ENCODE measurements at places on chromosomes 4 and X. TPM values are rescaled to one million over a fixed set of nuclear protein-coding genes. Genes with fewer than 3 reads are reported as not detected.

DNA sequence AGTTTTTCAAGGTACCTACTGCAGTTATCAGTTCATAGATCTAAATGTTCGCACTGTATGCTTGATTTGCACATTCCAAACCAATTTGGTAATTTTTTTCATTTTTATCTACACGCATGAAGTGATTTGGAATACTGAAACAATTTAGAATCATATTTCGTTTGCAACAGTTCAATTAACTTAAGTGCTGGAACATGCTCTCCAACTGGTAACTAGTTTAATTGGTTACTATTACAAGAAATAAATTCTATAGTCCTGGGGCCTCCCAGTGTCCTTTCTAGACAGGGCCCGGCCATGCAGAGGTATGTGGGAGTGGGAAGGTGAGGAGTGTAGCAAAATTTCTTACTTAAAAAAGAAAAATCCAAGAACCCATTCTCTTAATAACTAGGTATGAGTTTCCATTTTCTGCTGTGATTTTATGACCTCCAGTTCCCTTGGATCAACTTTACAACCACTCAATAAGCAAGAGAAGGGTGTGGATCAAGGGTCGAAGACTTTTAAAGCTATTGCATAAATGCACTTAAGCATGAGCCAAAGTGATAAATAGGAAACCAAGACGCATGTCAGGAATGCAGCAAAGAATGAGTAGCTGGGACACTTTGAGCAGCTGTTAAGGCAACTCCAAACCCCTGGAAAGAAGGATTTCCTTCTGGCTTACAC, 106.9 kb downstream of the PPARGC1A start:
- DNase-seq = no peak

Gene CXCL3
- 0.69 TPM for polyA plus RNA-seq

- no peak for DNase-seq
Measured at GRCh38 chrX:136827026-136827425, 46.3 kb upstream of the ARHGEF6 start.

Gene C4orf36
- polyA plus RNA-seq = 0.36 TPM

- no peak for DNase-seq
Measured at GRCh38 chrX:15497865-15498264, 2.7 kb upstream of the BMX start.

Gene SLAIN2
- 107 TPM for polyA plus RNA-seq

- DNase-seq = no peak
Measured at GRCh38 chr4:109589119-109589518, 29.1 kb downstream of the MCUB start.

Gene SORCS2
- polyA plus RNA-seq = 0.28 TPM

DNA sequence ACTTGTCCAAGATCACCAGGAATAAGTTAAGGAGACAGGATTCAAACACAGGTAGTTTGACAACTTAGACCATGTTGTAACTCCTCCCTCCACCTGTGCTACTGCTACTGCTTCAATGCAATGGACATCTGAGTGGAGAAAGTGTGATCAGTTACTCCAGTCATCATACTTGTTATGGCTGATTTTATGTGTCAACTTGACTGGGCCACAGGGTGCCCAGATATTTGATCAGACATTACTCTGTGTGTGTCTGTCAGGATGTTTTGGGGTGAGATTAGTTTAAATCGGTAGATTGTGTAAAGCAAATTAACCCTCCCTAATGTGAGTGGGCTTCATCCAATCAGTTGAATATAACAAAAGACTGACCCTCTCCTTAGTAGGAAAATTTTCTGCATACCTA, 34.8 kb upstream of the PDLIM5 start:
- DNase-seq = no peak

Gene OPN1MW2
- not detected for polyA plus RNA-seq

- DNase-seq = no peak
Measured at GRCh38 chrX:48864210-48864609, 28.8 kb upstream of the PCSK1N start.

- DNase-seq = no peak
Measured at GRCh38 chr4:124097447-124097846, 615.1 kb downstream of the ANKRD50 start.

DNA sequence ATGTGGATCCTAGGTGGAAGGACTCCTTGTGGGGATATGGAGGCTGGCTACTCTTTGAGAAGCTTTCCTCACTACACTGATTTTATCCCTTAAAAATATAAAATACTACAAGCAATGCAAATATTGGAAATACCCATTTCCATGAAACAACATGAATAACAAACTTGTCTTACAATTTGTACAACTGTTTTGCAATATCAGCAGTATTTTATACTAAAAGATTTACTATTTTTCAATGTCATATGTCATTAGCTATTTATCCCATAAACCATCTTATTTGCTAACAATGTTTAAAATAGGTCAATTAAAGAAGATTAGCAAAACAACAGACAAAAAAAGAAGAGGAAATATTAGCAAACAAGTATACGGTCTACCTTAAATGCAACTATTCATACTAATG, 1674.1 kb downstream of the PCDH7 start:
- no peak for DNase-seq

GRCh38 chr4:185589067-185589836, 53.9 kb upstream of the PDLIM3 start:
- no peak for DNase-seq

- DNase-seq = no peak
Measured at GRCh38 chr4:32106767-32107166, 1386.6 kb downstream of the PCDH7 start.

- DNase-seq = no peak
Measured at GRCh38 chr4:101711590-101712260, 78.8 kb upstream of the BANK1 start.

DNA sequence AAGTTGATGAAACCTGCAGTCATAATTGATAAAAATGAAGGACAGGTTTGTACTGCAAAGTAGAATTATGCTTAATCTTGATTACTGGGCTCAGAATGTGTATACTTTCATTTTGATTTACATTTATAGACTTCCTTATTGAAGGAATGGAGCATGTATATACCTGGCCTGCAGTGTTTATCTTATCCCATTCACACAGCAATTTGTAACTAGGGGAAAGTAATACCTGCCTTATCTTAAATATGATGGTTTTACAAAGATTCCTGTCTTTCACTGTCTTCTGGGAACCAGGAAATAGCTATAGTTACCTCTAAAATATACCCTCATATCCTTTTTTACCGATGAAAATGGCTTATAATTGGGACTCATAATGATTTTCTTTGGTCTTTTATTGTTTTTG, 29.7 kb downstream of the ADD1 start:
- no peak for DNase-seq

DNA sequence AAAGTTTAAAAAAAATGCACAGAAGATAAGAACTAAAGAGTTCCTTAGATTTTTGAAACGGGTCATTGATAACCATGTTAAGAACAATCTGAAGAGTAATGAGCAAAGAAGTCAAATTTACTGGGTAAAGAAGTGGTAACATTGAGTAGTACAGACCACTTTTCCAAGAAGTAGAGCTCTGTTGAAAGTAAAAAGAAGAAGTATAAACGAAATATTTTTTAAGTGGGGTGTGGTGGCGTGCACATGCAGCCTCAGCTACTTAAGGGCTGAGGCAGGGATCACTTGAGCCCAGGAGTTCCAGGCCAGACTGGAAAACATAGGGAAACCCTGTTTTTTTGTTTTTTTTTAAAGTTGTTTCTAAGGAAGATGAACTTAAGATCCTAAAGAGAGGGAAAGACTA, 68.5 kb downstream of the UBA6 start:
- DNase-seq = no peak

Gene PDLIM3
- 367 TPM for polyA plus RNA-seq

Gene HTR2C
- not detected for polyA plus RNA-seq

DNA sequence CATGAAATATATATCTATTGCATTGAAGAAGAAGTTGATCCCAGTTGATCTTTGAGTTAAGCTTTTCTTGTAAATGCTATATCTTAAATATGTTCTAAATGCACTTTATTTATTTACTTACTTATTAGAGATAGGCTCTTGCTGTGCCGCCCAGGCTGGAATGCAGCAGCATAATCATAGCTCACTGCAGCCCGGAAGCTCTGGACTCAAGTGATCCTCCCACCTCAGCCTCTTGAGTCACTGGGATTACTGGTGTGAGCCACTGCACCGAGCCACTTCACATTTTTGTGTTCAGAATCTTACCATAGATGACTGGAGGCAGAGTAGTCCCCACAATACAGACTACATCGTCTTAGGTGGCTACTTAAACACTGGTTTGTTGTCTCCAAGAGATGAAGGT, 324.3 kb upstream of the SLIT2 start:
- no peak for DNase-seq

DNA sequence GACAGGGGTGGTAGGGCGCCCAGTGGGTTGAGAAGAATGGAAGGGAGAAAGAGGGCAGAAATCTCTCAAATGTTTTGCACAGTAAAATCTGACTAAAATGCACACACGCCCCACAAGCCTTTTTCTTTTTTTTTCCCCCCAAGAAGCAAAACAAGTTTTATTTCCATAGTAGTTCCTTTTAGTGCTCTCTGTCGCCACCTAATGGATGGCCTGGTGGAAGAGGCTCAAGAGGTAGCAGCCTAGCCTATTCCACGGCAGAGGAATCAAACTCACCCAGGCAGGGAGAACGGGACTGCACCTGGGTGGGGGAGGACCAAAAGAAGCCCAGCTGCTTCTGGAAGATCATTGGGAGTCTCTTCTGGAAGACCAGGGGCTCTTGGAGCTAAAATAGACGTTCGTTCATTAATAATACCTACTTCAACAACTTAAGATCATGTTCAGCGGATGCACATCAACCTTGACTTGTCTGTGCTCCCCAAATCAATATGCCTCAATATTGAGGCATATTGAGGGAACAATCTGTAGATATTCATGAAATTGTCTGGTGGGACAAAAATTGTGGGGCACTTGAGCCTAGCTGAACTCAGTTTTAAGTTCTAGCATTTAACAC, 31.6 kb upstream of the IRAK1 start:
- DNase-seq = no peak

- DNase-seq = no peak
Measured at GRCh38 chr4:27836523-27836922, 975.9 kb downstream of the STIM2 start.

DNA sequence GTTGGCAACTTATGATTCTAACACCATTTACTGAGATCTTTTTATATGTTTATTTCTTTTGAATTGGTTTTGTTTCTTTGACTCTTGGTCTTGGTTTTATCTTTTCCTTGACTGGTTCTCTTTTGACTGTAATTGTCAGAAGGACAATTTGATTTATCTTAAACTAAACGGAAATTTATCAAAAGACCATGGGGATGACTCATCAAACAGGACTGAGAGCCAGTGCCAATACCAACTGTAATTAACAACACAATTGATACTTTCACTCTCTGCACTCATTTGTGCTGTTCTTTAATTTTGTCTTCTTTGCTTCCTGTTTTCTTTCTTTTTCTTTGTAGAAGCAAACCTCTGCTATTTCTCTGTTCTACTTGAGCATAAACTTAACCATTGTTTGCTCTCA, 776.8 kb downstream of the CCSER1 start:
- no peak for DNase-seq

GRCh38 chrX:119735467-119735866, 22.9 kb upstream of the SOWAHD start:
- no peak for DNase-seq

DNA sequence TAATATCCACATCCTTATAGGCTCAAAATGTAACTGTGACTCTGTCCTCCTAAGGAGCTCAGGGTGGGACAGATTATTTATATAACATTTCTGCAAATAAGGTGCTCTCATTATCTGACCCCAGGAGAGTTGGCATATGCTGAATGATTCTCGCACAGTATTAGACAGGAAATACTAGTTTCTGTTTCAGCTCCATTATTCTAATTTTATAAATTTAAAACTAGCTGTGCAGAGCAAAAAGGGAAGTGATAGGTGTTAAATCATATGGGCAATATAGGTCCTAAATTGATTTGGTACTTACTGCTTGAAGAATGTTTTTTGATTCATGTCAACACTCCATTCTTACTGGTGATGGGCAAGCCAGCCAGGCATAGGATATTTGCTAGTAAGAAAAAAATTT, 141.5 kb downstream of the GLRA2 start:
- DNase-seq = no peak

Gene MAGIX
- polyA plus RNA-seq = 6.7 TPM

DNA sequence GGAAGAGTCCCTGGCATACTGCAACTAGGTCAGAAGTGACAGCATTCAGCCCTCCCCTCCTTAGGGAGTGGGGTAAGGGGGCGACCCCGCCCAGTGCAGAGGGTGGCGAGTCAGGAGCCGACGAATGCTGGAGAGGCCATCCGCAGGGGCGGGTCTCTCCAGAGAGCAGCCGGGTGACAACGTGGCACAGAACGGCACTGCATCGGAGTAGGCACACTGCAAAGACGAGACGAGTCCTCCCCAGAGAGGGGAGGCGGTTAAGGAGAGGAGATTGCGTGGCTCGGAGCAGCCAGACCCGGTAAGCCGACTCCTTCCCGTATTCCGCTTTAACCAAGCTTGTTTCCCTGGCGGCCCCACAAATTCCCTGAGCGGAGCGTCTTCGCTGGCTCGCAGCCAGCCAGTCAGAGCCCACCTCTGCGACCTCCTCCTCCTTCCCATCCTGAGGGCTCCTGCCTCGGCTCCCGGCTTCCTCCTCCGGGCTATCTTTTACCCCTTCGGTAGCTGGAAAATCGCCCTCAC, 54.9 kb downstream of the LINC00632 start:
- DNase-seq = peak; percentile 25

DNA sequence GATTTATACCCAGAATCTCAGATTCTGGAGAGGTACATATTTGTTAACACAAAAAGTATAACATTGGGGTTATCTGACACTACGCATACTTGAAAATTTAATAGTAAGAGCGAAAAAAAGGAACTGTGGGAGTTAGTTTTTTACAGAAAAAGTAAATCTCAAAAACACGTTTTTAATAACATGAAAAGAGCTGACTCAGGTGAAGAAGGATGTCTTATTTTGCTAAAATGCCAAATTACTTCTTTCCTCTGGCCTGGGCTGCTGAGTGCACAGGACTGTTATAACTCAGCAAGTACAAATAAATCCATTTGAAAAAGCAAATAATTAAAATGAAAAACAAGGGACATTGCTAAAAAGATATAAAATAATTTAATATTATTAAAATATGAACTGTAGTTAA, 1322.9 kb downstream of the ARAP2 start:
- no peak for DNase-seq

Gene AKAP14
- not detected for polyA plus RNA-seq

DNA sequence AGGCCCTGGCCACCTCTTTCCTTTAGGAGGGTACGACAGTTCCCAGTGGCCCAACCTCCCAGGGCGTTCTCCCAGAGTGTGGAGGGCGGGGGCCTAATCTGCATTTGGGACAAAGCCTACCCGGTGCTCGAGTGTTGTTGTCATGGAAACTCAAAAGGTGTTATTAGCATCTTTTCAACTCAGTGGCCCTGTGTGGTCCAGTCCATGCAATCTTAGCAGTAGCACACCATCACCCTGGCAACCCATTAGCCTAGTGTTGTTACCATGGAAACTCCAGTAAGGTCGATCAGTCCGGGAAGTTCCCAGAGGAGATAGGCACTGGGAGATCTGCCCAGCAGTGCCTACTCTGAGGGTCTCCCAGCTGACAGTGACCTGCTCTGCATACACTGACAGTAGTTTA, 20.2 kb downstream of the APLN start:
- no peak for DNase-seq

Measured in heart left ventricle (tissue), 16 donors.